ENCODE measurements at places on chromosomes 3 and 15.
A peak's percentile ranks its signal among the peaks of the same experiment; 100 is the strongest.

DNA sequence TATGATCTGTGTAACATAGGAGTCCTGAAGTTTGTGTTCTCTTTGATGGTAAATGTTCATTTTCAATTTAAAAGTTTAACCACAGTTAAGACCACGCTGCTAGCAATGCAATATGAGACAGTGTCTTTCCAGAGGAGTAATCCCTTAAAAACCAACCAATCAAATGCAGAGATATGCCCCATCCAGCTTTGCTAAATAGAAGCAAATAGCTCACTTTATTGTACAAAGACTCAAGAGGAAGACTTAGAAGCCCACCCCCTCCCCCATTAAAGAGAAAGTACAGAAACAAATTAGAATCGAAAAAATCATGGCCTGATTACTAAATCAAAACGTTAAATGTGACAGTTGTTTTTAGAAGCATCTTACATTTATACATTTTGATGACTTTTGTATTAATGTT is 2.1 kb upstream of the ANP32A start:
- no peak for DNase-seq

DNA sequence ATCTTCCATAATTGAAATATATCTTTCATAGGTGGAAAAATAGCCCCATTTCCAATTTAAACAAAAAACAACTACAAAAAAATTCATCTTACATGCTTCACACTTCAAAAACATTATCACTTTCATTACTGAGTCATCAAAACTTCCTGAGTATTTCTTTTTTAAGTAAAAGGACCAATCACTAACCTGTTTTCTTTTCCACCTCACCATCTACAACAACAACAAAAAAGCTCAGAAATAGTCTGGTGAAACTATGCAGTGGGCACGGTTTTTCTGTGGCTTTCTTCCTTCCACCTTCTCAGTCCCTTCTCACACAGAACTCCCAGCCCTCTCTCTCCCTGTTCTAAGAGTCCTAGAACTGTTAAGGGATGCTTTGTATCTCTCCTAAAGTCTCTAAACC is 20.3 kb upstream of the TNIK start:
- DNase-seq: no peak

DNA sequence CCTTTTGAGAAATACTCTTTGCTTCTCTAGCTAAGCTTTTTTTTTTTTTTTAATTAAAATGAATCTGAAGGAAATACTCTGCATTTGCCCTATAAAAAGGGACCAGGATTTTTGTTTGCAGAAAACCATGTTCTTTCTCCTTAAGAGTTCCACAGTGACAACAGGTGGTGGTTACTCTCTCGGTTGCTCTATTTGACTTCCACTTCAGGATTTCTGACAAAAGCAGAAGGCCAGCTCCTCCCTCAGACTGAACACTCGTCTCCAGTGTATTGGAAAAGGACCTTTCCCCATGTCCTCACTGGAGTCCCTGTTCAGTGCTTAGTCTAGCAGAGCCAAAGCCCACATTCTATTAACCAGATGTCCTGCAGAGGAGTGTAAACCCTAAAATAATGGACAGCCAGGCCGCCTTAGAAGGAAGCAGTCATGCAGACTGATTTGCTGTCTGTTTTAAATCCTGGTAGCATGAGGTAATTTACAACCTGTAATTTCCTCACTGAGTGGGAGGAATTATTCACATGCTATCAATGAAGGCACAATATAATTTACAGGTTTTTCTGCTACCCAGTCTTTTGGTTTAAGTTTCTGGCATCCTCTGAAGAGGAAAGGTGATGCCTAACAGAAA is 599.3 kb downstream of the PYDC2 start:
- no peak for DNase-seq

- DNase-seq: no peak
Measured at GRCh38 chr3:101817992-101818391, 31.3 kb upstream of the NFKBIZ start.

DNA sequence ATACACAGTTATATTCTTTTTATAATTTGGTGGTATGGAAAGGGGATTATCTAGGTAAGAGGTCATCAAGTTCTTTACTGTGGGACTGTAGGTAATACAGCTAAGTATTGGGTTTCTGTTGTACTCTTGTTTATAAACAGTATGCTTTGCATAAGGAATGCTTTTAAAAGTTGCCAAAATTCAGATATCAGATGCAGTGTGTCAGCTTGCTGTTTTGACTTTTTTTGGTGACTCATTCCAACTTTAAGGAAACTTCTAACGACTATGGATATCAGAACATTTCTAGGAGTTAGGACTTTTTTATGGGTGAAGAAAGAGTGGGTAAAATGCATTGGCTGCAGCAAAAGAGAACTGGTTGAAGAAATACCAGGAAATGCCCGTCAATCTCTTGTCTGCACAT is 2.8 kb downstream of the SCAANT1 start:
- DNase-seq: no peak

DNA sequence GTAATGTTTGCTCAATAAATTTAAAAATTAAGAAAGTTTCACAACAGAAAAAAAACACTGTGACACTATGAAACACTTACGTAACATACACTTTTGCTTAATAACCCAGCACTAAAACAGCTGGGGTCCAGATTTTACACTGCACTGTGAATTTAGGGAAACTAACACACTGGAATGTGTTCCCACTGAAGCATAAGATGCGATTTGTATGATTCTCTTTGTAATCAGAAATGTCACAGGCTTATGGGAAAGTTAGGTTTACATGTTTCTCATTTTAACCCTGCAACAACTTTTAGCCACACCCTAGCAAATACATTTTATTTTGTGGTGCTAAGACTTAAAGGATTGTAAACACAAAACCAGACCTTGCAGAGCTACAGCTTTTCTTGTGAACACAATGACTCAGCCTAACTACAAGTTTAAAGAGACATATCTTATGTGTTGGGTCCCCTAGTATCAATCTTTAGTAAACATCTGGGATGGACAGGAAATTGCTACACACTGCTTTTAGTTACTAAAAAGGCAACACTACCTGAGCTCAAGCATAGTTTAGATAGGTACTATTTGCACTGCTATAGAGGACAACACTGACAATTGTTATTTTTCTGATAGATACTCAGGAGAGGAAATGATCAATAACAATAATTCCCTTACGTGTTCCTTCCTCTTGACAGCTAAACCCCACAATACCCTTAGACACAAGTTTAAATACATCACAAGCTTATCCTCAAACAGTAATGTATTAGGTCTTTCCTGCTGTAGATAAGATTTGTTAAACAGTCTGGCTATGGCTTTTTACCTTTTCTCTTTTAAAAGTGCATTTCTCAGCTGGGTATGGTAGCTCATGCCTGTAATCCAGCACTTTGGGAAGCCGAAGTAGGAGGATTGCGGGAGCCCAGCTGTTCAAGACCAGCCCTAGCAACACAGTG is 3.8 kb downstream of the PLD1 start:
- DNase-seq: no peak

- DNase-seq: no peak
Measured at GRCh38 chr15:62853114-62853840, 189.3 kb upstream of the TPM1 start.

DNA sequence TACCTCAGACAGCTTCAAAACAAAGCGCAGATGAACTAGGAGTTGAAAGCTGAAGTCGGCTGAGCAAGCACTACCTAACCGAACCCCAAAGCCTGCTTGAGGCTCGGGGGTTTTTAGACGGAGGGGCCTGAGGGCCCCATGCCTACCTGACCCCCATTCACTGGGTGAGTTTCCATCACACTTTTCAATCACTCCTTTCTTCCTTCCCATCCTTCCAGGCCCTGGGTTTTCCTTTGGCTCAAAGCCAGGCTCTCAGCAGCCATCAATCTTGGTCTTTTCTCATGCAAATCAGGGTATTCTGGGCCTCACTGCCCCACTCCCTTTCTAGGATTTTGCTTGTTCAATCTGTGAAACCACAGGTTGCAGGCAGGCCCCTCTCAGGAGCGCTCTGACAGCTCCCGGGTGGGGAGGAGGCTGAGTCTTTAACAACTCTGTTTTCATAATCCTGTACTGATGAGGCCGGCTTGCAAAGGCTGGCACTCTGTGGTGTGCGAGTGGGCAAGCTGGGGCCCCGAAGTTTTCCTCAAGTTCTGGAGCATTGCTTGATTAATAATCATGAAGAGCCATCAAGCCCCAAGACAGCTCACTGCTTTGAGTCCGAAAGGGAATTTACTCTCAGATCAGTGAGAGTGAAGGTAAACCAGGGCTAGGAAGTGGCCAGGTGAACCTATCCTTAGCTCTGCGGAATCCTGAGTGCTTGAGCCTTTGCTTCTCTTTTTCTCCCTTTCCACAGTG is 97.6 kb downstream of the FRMD4B start:
- no peak for DNase-seq

DNA sequence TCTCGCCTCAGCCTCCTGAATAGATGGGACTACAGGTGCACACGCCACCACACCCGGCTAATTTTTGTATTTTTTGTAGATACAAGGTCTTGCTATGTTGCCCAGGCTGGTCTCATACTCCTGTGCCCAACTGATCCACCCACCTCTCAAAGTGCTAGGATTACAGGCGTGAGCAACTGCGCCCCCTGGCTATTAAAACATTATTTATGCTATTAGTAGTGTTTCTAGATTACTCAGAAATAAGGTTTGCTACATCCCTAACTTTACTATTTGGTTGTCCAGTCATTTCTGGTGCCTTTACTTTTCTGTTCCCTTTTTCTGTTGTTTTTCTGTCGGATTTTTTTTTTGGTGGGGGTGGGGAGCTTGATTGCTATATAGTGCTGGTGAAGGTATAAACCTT is 393.6 kb upstream of the TPM1 start:
- no peak for DNase-seq

GRCh38 chr3:5731100-5731499 is 543.6 kb downstream of the EDEM1 start:
- DNase-seq: no peak

DNA sequence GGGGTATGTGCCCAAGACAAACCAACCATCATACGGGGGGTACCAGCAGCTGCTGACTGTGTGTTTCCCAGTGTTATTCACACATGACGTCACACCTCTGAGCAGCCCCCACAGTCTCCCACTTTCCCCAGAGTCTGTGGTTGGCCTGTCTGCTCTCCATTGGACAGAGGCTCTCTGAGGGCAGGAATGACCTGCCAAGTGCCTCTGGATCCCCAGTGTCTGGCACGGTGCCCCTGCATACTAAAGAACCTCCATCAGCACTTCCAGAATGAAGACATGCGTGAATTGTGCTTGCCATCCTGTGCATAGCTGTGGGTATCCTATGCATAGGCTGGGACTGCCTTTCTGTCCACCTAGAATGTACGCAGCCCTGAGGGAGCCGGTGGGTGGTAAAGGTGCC is 3.5 kb upstream of the CCDC9B start:
- no peak for DNase-seq

DNA sequence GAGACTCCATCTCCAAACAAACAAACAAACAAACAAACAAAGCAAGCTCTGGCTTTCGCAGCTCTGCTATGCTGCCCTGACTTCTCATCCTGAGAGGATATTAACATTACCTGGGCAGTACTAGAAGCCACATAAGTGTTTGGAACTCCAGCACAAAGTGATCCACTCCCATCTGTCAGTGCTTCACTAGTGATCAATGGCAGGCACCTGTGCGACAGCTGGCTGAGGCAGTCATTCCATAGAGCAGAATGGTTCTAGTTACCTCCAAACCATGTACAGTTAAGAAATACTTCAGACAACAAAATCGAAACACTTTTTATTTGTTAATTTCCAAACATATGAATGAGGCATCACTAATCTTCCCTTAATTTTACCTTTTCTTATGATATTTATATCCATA is 2.8 kb upstream of the MB21D2 start:
- no peak for DNase-seq

- no peak for DNase-seq
Measured at GRCh38 chr15:76553102-76553501, 216.5 kb downstream of the ISL2 start.

DNA sequence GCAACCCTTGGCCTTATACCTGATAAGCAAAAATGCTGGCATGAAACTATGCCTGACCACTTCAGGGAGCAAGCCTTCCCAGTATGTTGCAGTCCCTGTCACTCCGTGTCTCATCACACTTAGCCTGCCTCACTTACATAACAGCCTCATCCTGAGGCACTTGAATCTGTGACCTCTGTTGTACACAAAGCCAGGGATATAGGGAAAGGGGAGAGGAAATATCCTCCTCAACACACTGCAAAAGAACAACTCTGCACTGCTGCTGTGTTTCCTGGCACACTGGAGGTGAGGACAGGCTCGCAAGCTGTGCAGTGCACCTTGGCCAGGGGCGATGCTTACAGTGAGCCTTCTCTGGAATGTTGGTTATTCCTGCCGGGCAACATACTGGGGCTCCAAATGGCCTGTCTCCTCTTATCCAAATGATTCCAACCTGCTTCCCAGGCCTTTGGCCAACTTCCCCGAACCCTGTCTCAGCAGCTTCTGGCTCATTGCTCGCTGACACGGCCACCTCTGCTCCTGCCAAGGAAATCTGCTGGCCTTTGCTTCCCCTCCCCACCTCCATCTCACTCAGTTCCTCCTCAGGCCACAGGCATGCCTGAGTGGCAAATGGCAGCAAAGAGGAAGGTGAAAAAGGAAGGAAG is 109.2 kb downstream of the CD47 start:
- DNase-seq: peak; percentile 66

DNA sequence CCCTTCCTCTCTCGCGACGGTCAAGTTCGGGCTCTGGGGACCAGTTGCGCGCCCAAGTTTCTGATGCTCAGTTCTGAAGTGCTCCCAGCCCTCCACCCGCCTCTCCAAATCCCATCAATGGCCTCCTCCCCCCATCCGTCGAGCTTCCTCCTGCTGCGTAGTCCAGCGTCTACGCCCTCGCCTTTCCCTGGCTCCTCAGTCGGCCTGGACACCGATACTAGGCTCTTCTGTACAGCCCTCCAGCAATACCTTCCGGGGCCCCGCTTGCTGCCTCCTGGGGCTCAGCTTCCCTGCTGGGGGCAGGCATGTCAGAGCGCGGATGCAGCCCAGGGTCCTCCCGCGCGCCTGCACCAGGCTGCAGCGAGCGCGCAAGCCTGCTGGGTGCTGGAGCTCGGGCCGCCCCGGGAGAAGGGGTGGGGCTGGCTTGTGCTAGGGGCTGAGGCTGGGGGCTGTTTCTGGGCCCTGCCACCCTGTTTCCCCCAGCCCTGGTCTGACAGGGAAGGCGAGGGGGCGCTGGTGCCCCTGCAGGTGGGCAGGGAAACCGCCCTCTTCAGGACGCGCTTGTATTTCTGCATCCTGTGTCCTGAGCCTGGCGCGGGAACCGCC is 353.3 kb upstream of the SUCLG2 start:
- peak; percentile 46 for DNase-seq

DNA sequence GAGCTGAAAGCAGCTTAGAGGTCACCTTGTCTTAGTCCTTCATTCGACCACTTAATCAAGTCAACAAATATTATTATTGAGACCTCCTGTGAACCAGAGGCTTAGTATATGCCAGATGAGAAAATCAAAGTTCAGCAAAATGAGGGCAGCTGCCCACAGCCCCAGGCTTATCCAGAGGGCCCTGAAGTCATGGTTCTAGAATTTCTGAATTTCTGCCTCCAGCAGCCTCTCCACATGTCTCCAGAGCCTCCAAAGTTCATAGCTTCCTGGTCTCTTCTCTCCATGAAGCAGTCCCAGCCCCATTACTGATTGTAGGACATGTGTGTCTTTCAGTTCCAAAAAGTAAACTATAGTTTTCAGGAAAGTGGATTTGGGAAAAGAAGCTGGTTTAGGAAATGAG is 96.9 kb upstream of the TSC22D2 start:
- no peak for DNase-seq

GRCh38 chr15:33551860-33552259 is 241.1 kb downstream of the RYR3 start:
- DNase-seq: no peak

GRCh38 chr15:100835636-100836035 is 44.0 kb upstream of the ALDH1A3 start:
- no peak for DNase-seq
